ENCODE measurements at places on chromosomes 2 and 18. TPM values are rescaled to one million over a fixed set of nuclear protein-coding genes. Genes with fewer than 3 reads are reported as not detected.

- no peak for DNase-seq
Measured at GRCh38 chr2:17805166-17805565, 11.1 kb upstream of the MSGN1 start.

- DNase-seq = no peak
Measured at GRCh38 chr2:37590119-37590571, 81.3 kb downstream of the CDC42EP3 start.

DNA sequence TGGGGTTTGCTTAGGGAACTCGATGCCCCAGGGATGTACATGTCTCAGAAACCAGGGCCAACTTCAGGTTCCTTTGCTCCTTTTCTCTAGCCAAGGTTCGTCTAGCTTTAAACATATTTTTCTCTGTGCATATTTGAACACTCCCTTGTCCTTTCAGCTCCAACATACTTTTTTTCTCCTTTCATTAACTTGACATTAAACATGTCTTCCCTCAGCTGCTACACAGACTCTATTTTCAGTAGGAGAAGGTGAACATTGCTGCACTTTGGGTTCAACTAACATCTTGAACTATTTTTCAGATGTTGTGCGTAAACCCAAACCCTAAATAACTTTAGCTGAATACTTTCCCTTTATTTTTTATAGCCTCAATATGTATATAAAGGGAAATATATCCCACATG is 212.9 kb downstream of the MTX2 start:
- no peak for DNase-seq

GRCh38 chr18:63131106-63131958 is 188.2 kb downstream of the BCL2 start:
- peak; percentile 81 for DNase-seq

Gene RMND5A
- total RNA-seq = 20.2 TPM

Gene UGP2
- total RNA-seq = 119 TPM

DNA sequence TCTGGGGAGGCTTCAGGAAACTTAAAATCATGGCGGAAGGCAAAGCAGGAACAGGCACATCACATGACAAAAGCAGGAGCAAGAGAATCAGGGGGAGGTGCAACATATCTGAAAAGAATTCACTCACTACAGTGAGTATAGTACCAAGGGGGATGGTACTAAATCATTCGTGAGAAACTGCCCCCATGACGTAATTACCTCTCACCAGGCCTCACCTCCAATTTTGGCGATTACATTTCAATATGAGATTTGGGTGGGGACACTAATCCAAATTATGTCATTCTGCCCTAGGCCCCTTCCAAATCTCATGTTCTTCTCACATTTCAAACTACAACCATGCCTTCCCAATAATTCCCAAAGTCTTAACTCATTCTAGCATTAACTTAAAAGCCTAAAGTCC is 740.8 kb upstream of the SOX11 start:
- no peak for DNase-seq

Gene STON1
- total RNA-seq = 24.6 TPM

Gene POTEJ
- total RNA-seq = not detected

DNA sequence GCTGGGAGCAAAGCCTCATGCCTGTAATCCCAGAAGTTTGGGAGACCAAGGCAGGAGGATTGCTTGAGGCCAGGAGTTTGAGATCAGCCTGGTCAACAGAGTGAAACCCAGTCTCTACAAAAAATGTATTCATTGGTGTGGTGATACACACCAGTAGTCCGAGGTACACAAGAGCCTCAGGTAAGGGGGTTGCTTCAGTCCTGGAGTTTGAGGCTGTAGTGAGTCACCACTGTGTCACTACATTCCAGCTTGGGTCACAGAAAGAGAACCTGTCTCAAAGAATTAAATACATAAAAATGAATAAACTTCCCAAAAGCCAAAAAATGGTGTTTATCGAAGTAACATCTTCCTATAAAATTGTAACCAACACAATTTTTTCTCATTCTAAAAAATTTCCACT is 568.1 kb upstream of the LINC00305 start:
- DNase-seq = no peak

DNA sequence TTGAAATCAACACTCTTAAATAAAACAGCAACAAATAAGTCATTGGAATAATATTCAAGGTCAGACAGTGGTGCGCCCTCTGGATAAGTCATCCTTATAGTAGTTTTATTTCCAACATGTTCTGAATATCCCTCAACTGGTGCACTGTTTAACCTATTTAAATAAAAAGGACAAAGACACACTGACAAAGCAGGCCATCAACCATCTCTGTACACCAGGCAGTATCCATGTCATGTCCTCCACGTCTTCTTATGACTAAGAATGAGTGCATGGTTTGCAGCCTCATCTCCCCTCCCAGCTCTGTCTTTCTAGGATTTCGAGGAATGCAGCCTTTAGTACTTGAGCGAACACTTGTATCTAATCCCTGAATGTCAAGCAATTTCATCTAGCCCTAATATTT is 42.4 kb downstream of the ST3GAL5 start:
- DNase-seq = peak; percentile 16

- peak; percentile 56 for DNase-seq
Measured at GRCh38 chr2:191404568-191404991, 159.4 kb downstream of the MYO1B start.

- no peak for DNase-seq
Measured at GRCh38 chr2:218960309-218961165, 1.1 kb downstream of the CDK5R2 start.

All from fibroblast of the aortic adventitia (primary cell).